Dermis blood vessel endothelial cell (primary cell): ENCODE measurements at places on chromosomes 2 and 18. TPM values are rescaled to one million over a fixed set of nuclear protein-coding genes. Genes with fewer than 3 reads are reported as not detected.

Gene KYNU
- 0.17 TPM in 1 of 2 replicates, not detected in the other for total RNA-seq

Gene PSME4
- total RNA-seq, result 30.0 and 71.6 TPM in 2 replicates

Gene PXDN
- 563 and 762 TPM in 2 replicates for total RNA-seq

Gene GULP1
- 15.7 and 17.2 TPM in 2 replicates for total RNA-seq

Gene TGFA
- 14.8 and 22.6 TPM in 2 replicates for total RNA-seq

Gene MC2R
- total RNA-seq, result not detected in 2 replicates

Gene NGEF
- 0.17 and 0.33 TPM in 2 replicates for total RNA-seq

Gene PFN4
- total RNA-seq, result 0.23 and 1.7 TPM in 2 replicates

Gene CUL3
- 69.4 and 114 TPM in 2 replicates for total RNA-seq

Gene ALPP
- total RNA-seq, result not detected in 2 replicates

Gene ATOH8
- 42.3 and 58.4 TPM in 2 replicates for total RNA-seq

Gene CNOT9
- total RNA-seq, result 56.4 and 57.3 TPM in 2 replicates

Gene TTN
- 1.5 and 1.8 TPM in 2 replicates for total RNA-seq

Gene CHRNA1
- total RNA-seq, result 0.51 TPM in 2 replicates

Gene NLRC4
- total RNA-seq, result not detected in 2 replicates

Gene ECEL1
- not detected in 2 replicates for total RNA-seq

Gene CLEC4F
- total RNA-seq, result 0.09 and 0.34 TPM in 2 replicates

Gene MAP2
- total RNA-seq, result 3.9 and 6.0 TPM in 2 replicates

Gene C2orf66
- under 0.01 and 0.14 TPM in 2 replicates for total RNA-seq

Gene ANKRD30B
- total RNA-seq, result under 0.01 TPM in 1 of 2 replicates, not detected in the other

Gene NYAP2
- total RNA-seq, result not detected in 2 replicates

Gene ASAP2
- 58.0 and 59.6 TPM in 2 replicates for total RNA-seq

Gene LBX2
- total RNA-seq, result 0.98 and 2.9 TPM in 2 replicates

Gene TANC1
- total RNA-seq, result 92.6 and 99.7 TPM in 2 replicates

Gene SRD5A2
- not detected in 2 replicates for total RNA-seq

Gene IL1B
- 0.14 and 0.17 TPM in 2 replicates for total RNA-seq

Gene RIT2
- not detected in 2 replicates for total RNA-seq

Gene THAP4
- total RNA-seq, result 37.8 and 46.6 TPM in 2 replicates

Gene ZNF516
- 12.3 and 13.2 TPM in 2 replicates for total RNA-seq

Gene KIAA2012
- not detected in 2 replicates for total RNA-seq

Gene ZBTB14
- total RNA-seq, result 15.6 and 17.9 TPM in 2 replicates

Gene UGT1A7
- not detected in 2 replicates for total RNA-seq

Gene FHL2
- total RNA-seq, result 42.0 and 56.4 TPM in 2 replicates

Gene NR4A2
- 0.14 and 0.17 TPM in 2 replicates for total RNA-seq

Gene ZNF804A
- total RNA-seq, result 0.05 TPM in 1 of 2 replicates, not detected in the other

Gene CASP8
- total RNA-seq, result 14.8 and 16.5 TPM in 2 replicates

Gene HOXD13
- total RNA-seq, result under 0.01 TPM in 1 of 2 replicates, not detected in the other

Gene FAM237A
- total RNA-seq, result not detected in 2 replicates

Gene RAB31
- total RNA-seq, result 27.2 and 44.3 TPM in 2 replicates

Gene RRM2
- 19.9 and 90.8 TPM in 2 replicates for total RNA-seq

Gene HPCAL1
- 72.2 and 72.4 TPM in 2 replicates for total RNA-seq

Gene ZDBF2
- total RNA-seq, result 18.3 and 22.1 TPM in 2 replicates

Gene DSC1
- not detected in 2 replicates for total RNA-seq

Gene CFAP65
- not detected in 2 replicates for total RNA-seq

Gene CEP68
- 38.5 and 44.4 TPM in 2 replicates for total RNA-seq

Gene MLPH
- 0.28 and 1.0 TPM in 2 replicates for total RNA-seq

Gene ACMSD
- 0.09 and 0.34 TPM in 2 replicates for total RNA-seq

Gene CD302
- total RNA-seq, result 13.4 and 19.2 TPM in 2 replicates
